Aorta (tissue), 5 donors: ENCODE measurements at places on chromosomes 2 and 18. TPM values are rescaled to one million over a fixed set of nuclear protein-coding genes. Genes with fewer than 3 reads are reported as not detected.
A peak's percentile ranks its signal among the peaks of the same experiment; 100 is the strongest.

The FSIP2 gene
- total RNA-seq = 0.94 TPM

DNA sequence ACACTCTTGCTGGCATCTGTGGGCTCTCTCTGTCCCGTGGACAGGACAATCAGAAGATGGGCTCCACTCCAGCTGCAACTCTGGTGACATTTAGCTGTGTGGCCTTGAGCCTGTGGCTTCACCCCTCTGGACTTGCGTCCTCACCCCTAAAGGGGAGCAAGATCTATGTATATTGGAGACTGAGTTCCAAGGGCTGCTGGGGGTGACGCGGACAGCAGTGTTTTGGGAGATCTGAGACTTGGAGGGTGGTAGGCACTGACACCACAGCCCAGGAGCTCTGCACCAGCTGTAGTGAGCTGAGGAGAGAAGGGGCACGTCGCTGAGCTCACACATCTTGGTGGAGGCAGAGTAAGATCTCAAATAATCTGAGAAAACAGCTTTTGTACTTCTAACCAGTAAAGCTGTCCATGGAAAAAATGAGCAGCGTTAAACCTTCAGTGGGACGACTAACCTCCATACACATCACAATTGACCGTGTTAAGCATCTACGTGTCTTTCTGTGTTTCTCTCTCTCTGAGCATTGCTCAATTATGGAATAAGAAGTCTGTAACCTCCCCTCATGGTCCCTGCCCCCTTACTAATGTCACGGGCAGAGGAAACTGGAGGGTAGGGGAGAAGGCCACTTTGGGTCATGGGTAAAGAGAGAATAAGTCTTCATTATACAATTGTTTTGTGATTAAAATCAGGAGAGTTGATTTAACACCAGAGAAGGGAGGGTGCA lies 85.8 kb downstream of the SH3RF3 start:
- H3K4me3 ChIP-seq = no peak overlapping the region
- H3K36me3 ChIP-seq = no peaks in the 10 kb centered on the region
- no peak overlapping the region for H3K27ac ChIP-seq
- H3K4me1 ChIP-seq = peaks cover 4% of the 10 kb centered on the region
- no peaks in the 10 kb centered on the region for H3K27me3 ChIP-seq

The SELENOI gene
- 12.3 TPM for total RNA-seq

DNA sequence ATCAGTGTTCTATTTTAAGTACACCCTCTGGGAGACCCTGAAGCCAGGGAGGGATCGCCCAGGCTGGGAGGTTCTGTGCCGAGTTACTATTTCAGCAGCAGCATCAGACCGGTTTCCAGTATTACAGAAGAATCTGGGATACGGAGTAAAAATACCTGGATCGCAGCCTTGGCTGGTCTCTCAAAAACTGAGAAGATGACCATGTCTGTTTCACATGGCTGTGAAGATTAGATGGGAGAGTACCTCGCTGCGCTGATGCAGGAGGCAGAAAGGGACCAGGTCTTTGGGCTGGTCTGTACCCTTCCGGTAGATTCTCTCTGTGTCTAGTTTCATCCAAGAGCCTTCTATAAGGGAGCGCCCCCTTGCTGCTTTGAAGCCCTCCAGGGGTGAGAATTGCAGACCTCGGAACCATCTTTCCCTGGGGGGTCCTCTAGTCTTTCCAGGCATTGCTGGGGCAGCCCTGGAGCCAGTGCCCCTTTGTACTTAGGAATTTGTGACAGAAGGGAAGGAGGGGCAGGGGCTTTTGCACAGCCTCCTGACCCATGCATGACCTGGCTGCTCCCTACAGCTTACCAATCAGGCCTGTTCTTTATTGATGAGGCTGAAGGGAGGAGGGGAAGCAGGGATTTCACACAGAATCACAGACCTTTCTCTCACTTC lies 56.3 kb upstream of the MAPRE3 start:
- no peaks in the 10 kb centered on the region for H3K4me1 ChIP-seq
- no peak overlapping the region for H3K27ac ChIP-seq
- H3K27me3 ChIP-seq = no peaks in the 10 kb centered on the region
- H3K4me3 ChIP-seq = no peak overlapping the region

- no peak for DNase-seq
- peaks cover 6% of the 10 kb centered on the region for H3K4me1 ChIP-seq
- H3K4me3 ChIP-seq = no peak overlapping the region
- H3K36me3 ChIP-seq = no peaks in the 10 kb centered on the region
- no peaks in the 10 kb centered on the region for H3K27me3 ChIP-seq
Measured at GRCh38 chr18:9117980-9118841, 15.7 kb downstream of the NDUFV2 start.

DNA sequence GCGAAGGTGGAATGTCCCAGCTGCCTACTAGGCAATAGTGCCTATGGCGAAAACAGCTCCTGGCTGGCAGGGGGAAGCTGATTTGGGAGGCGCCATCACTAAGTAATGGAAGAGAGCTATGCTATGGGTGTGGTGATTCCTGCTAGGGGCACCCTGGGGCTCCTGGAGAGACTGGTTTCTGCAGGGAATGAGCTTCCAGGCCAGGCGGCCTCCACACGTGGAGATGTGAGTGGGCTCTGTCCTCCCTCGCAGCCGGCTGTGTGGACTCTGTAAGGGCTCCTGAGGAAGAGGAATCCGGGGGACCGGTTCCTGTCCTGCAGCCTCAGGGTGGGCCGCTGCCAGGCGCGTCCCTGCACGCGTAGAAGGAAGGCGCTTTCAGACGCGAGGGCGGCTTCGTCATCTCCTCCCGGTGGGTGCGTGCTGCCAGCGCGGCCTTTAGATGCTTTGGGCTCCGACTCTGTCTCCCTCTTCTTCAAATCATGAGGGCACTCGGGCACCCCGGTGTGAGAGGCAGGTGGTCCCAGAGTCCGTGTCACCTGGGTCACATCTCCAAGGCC lies 55.5 kb upstream of the ANKRD62 start:
- H3K27me3 ChIP-seq = no peaks in the 10 kb centered on the region
- no peaks in the 10 kb centered on the region for H3K36me3 ChIP-seq
- H3K27ac ChIP-seq = no peak overlapping the region
- peak overlapping the region; percentile 58 for H3K4me3 ChIP-seq

The MZT2B gene
- total RNA-seq = 190 TPM

- no peak overlapping the region for H3K4me3 ChIP-seq
- H3K27ac ChIP-seq = no peak overlapping the region
- H3K27me3 ChIP-seq = no peaks in the 10 kb centered on the region
- peaks cover 11% of the 10 kb centered on the region for H3K36me3 ChIP-seq
- no peak for DNase-seq
Measured at GRCh38 chr2:231800493-231801091, 14.3 kb downstream of the COPS7B start.

DNA sequence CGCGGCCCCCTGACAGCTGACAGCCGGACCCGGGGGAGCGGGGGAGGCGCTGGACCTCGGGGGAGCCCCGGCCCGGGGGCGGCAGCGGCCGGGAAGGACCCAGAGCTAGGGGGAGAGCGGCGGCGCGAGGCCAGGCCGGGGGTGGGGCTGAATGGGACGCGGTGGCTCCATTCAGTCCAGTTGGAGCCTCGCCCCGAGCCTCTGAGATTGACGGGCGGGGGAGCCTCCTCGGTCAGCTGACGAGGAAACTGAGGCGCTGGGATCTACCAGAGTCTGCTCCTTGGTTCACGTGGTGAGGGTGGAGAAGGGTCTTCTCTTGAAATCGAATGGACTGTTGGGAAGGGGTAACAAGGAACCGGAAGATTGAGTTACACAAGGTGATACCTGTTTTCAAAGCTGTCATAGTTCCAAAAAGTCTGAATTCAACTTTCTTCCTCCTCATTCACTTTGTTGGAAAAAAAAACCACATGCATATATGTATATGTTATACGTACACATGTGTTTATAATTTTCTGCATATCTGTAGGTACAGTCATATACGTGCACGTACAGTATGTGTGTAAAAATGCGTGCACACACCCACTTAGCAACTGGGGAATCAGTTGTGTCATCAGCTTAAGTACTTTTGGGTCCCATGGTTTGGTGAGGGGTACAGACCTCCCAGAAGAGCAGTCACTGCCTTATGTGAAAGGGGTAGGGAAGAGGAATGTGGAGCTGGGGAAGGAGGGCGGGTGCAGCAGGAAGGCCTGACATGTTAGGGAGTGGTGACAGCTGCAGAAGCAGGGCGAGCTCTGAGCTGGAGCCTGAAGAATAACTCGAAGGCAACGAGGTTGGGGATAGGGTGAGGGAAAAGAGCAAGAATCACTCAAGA lies 628 bp downstream of the PPP1R7 start:
- DNase-seq = peak; percentile 26
- H3K27ac ChIP-seq = no peak overlapping the region
- H3K4me1 ChIP-seq = no peaks in the 10 kb centered on the region
- peak overlapping the region; percentile 61 for H3K4me3 ChIP-seq
- no peaks in the 10 kb centered on the region for H3K27me3 ChIP-seq

DNA sequence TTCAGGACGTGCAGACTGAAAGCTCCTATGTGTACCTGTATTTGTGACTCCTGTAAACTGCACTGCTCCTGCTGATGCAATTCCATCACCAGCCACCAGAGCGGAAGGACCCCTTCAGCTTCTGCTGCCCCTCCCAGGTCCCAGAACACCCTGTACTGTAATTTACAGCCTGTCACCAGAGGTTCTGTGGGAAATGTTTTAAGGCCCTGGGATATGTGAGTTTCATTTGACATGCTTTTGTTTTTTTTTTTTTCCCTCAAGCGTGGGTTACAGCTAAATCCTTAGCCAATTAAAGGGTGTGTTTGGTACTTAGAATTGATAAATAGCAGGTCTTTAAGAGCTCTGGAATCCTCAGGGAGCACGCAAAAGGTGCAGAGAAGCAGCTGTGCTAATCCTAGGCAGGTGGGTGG lies 79.4 kb downstream of the KCTD1 start:
- H3K27ac ChIP-seq = no peak overlapping the region
- H3K36me3 ChIP-seq = peaks cover 1% of the 10 kb centered on the region
- H3K27me3 ChIP-seq = no peaks in the 10 kb centered on the region
- H3K4me3 ChIP-seq = no peak overlapping the region

- H3K4me1 ChIP-seq = no peaks in the 10 kb centered on the region
- H3K27ac ChIP-seq = no peak overlapping the region
- no peaks in the 10 kb centered on the region for H3K36me3 ChIP-seq
- no peak overlapping the region for H3K4me3 ChIP-seq
- H3K27me3 ChIP-seq = no peaks in the 10 kb centered on the region
Measured at GRCh38 chr2:238510911-238511613, 84.3 kb downstream of the ASB1 start.

The CPLX4 gene
- not detected for total RNA-seq

DNA sequence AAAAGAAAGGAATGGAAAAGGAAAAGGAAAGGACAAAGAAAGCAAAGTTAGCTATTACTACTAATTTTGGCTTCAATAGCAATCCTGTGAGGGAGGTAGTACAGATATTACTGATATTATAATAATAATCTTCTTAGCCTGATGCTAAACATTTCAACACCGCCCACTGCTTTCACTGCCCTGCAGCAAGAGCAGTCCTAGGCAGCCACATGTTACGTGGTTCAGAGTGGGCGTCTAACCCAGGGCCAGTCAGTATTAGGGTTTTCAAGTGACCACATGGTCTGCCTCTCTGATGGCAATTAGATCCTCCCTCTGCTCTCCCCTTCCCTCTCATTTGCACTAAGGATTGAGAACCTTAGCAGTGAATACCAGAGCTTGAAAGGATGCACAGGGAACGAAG lies 83.7 kb upstream of the ZNF397 start:
- H3K27ac ChIP-seq = no peak overlapping the region
- no peaks in the 10 kb centered on the region for H3K27me3 ChIP-seq
- H3K4me3 ChIP-seq = no peak overlapping the region
- no peaks in the 10 kb centered on the region for H3K36me3 ChIP-seq

- H3K27me3 ChIP-seq = no peaks in the 10 kb centered on the region
- peak; percentile 76 for DNase-seq
- H3K4me3 ChIP-seq = peak overlapping the region; percentile 72
- H3K27ac ChIP-seq = no peak overlapping the region
Measured at GRCh38 chr2:191245869-191246531, 796 bp downstream of the MYO1B start.

DNA sequence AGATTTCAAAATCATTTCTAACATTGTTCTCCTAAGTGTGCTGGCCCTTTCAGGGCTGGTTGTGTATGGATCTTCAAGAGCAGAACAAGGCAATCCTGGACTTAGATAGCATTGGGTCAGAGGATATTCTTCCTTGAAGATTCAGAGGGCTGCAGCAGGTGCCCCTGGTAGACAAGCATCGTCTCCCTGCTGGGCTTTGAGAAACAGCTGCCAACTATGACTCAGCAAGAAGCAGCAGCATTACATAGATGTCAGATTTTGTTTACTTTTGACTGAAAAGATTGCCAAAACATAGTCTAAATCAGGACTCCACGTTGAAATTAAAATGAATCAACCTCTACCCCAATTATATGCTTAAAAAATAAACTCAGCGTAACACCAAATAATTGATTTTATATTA lies 618.8 kb downstream of the SOCS6 start:
- no peaks in the 10 kb centered on the region for H3K4me1 ChIP-seq
- H3K4me3 ChIP-seq = no peak overlapping the region

DNA sequence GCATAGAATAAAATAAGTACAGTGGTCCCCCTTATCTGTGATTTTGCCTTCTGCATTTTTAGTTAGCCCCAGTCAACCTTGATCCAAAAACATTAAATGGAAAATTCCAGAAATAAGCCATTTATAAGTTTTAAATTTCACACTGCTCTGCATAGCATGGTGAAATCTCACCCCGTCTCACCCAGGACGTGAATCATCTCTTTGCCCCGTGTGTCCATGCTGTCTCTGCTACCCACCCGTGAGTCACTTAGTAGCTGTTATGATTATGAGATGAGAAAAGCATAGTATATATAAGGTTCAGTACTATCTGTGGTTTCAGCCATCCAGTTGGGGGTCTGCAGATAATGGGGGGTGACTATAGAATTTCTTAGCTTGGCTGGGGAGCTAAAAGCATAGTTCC lies 67.3 kb downstream of the RHBDD1 start:
- no peaks in the 10 kb centered on the region for H3K36me3 ChIP-seq
- no peaks in the 10 kb centered on the region for H3K27me3 ChIP-seq
- no peak for DNase-seq
- no peak overlapping the region for H3K4me3 ChIP-seq
- H3K27ac ChIP-seq = no peak overlapping the region
- H3K4me1 ChIP-seq = no peaks in the 10 kb centered on the region

The NCKAP5 gene
- total RNA-seq = 2.4 TPM

- no peak for DNase-seq
- peaks cover 10% of the 10 kb centered on the region for H3K36me3 ChIP-seq
- no peak overlapping the region for H3K4me3 ChIP-seq
- no peaks in the 10 kb centered on the region for H3K4me1 ChIP-seq
- H3K27me3 ChIP-seq = no peaks in the 10 kb centered on the region
Measured at GRCh38 chr2:47796090-47796697, 13.2 kb downstream of the MSH6 start.

- no peak overlapping the region for H3K4me3 ChIP-seq
- no peak for DNase-seq
- no peaks in the 10 kb centered on the region for H3K36me3 ChIP-seq
- H3K27ac ChIP-seq = no peak overlapping the region
- no peaks in the 10 kb centered on the region for H3K4me1 ChIP-seq
- no peaks in the 10 kb centered on the region for H3K27me3 ChIP-seq
Measured at GRCh38 chr2:192190474-192190873, 4.3 kb downstream of the TMEFF2 start.
